Adrenal gland (tissue), 19 donors: ENCODE measurements at places on chromosomes 6 and 20.

GRCh38 chr6:125217369-125217768, 63.8 kb downstream of the TPD52L1 start:
- H3K27me3 ChIP-seq: no peaks in the 10 kb centered on the region
- H3K36me3 ChIP-seq: peaks cover 5% of the 10 kb centered on the region
- DNase-seq: no peak

DNA sequence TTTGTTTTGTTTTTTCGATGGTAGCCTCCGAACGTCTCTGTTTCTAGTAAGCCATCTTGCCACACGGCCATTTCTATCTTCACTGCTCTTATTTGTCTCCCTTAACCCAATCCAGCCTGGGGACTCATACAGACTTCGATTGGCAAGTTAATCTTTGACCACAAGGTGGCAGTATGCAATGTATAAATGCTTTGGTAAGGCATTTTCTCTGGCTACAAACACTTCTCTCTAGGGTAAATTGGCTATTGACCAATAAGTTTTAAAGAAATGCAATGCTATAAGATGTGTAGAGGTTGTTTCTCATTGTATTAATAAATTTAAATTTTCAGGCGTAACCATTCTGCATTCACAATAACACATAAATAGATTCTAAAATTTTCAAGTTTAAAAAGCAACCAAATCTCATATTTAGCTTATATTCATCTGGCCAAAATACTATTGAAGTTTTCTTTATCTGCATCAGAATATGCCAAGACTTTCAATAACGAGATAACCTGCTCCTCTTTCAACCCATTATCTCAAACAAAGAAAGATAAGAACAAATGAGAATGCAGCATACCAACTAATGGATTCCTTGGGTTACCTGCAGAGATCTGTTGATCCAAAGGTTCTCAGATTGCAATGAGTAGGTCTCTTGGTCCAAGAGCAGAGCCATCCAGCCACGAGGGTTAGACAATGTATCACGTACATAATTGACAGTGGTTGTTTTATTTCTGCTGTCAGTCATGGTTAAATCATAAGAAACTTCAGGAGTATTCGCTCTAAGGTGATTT, 231.9 kb downstream of the PKHD1 start:
- no peaks in the 10 kb centered on the region for H3K36me3 ChIP-seq
- H3K4me1 ChIP-seq: no peaks in the 10 kb centered on the region

DNA sequence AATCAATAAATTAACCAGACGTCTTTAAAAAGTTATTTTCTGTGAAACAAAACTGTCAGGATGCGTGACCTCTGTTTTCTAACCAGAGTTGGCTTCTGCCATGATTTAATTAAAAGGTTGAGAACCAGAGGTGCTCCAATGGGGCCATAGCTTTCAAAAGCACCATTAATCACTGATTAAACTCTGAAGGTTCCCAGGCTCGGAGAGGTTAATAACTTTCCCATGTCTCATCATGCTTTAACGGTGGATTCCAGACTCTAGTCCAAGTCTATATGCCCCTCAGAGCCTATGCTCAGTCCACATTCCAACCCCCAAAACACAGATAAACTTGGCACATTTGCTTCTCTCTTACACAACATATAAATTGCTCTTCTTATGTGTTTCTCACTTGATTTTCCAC, 95.5 kb downstream of the SNAP91 start:
- no peaks in the 10 kb centered on the region for H3K4me1 ChIP-seq
- H3K36me3 ChIP-seq: no peaks in the 10 kb centered on the region
- H3K27ac ChIP-seq: no peak overlapping the region

DNA sequence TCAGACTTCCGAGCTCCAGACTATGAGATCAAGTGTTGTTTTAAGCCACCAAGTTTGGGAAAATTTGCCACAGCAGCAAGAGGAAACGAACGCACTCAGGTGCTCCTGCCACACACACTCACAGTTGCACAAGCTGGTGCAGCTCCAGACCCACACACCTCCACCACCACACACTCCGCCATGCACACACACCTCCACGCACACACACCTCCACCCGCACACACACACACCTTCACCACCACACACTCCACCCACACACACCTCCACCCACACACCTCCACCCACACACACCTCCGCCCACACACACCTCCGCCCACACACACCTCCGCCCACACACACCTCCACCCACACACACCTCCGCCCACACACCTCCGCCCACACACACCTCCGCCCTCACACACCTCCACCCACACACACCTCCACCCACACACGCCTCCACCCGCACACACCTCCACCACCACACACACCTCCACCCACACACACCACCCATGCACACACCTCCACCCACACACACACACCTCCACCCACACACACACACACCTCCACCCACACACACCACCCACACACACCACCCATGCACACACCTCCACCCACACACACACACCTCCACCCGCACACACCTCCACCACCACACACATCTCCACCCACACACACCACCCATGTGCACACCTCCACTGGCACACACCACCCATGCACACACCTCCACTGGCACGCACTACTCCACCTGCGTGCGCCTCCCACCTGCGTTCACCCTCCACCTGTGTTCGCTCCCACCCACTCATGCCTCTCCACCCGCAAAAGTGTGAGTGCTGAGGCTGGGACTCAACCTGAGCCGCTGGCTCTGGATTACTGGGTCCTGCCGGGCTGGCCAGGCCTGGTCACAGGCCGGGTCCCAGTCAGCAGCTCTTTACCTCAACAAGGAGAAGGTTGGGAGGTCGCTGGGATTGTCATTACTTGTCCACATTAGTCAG, 175.6 kb downstream of the BMP7 start:
- no peak overlapping the region for H3K4me3 ChIP-seq

GRCh38 chr6:143811501-143812157, 31.5 kb upstream of the LTV1 start:
- H3K27me3 ChIP-seq: no peaks in the 10 kb centered on the region
- no peak overlapping the region for H3K4me3 ChIP-seq
- H3K27ac ChIP-seq: no peak overlapping the region
- peaks cover 14% of the 10 kb centered on the region for H3K4me1 ChIP-seq
- H3K36me3 ChIP-seq: no peaks in the 10 kb centered on the region

DNA sequence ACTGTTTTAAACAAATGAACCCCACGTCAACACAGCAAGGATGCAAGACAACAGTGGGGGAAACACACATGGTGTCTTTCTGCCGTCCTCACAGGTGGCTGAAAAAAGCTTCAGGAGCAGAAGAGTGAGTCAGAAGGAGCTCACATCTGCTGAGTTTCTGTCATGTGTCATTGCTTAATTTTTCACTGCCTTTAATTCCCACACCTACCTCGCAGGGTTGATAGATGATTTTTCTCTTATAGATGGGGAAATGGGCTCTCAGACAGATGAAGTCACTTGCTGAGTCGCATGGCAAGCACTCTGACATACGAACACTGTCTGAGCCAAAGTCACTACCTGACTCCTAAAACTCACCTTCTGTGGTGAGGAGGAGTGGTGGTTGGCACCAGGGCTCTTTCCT, 28.3 kb upstream of the CARMIL1 start:
- no peak overlapping the region for H3K4me3 ChIP-seq
- no peaks in the 10 kb centered on the region for H3K36me3 ChIP-seq
- no peaks in the 10 kb centered on the region for H3K4me1 ChIP-seq
- H3K27ac ChIP-seq: no peak overlapping the region
- no peak for DNase-seq
- no peaks in the 10 kb centered on the region for H3K27me3 ChIP-seq

- no peaks in the 10 kb centered on the region for H3K27me3 ChIP-seq
- peak overlapping the region; percentile 77 for H3K27ac ChIP-seq
- H3K4me1 ChIP-seq: no peaks in the 10 kb centered on the region
- DNase-seq: peak; percentile 81
- H3K4me3 ChIP-seq: peak overlapping the region; percentile 14
- no peaks in the 10 kb centered on the region for H3K36me3 ChIP-seq
Observed at GRCh38 chr6:152301765-152302568, 335.2 kb downstream of the SYNE1 start.

GRCh38 chr20:62776692-62777527, 19.4 kb upstream of the MRGBP start:
- peaks cover 8% of the 10 kb centered on the region for H3K27me3 ChIP-seq
- H3K4me3 ChIP-seq: no peak overlapping the region
- no peak for DNase-seq
- H3K36me3 ChIP-seq: no peaks in the 10 kb centered on the region
- peaks cover 6% of the 10 kb centered on the region for H3K4me1 ChIP-seq

GRCh38 chr20:8389381-8390036, 257.4 kb downstream of the PLCB1 start:
- H3K27me3 ChIP-seq: no peaks in the 10 kb centered on the region
- DNase-seq: no peak
- H3K36me3 ChIP-seq: no peaks in the 10 kb centered on the region
- no peak overlapping the region for H3K4me3 ChIP-seq
- H3K27ac ChIP-seq: no peak overlapping the region

- H3K27me3 ChIP-seq: no peaks in the 10 kb centered on the region
- DNase-seq: no peak
- no peak overlapping the region for H3K27ac ChIP-seq
Observed at GRCh38 chr20:1955217-1955616, 38.6 kb downstream of the PDYN start.

- H3K4me1 ChIP-seq: peaks cover 33% of the 10 kb centered on the region
- peak; percentile 90 for DNase-seq
- H3K27me3 ChIP-seq: no peaks in the 10 kb centered on the region
- no peak overlapping the region for H3K4me3 ChIP-seq
- peaks cover 32% of the 10 kb centered on the region for H3K36me3 ChIP-seq
- H3K27ac ChIP-seq: no peak overlapping the region
Observed at GRCh38 chr6:33696548-33697518, 14.7 kb downstream of the UQCC2 start.

- no peak for DNase-seq
- no peaks in the 10 kb centered on the region for H3K27me3 ChIP-seq
- no peak overlapping the region for H3K27ac ChIP-seq
- H3K4me1 ChIP-seq: no peaks in the 10 kb centered on the region
- no peak overlapping the region for H3K4me3 ChIP-seq
Observed at GRCh38 chr20:24745617-24746350, 203.3 kb upstream of the CST7 start.

GRCh38 chr6:12848964-12849808, 132.6 kb downstream of the PHACTR1 start:
- no peak overlapping the region for H3K4me3 ChIP-seq
- H3K36me3 ChIP-seq: no peaks in the 10 kb centered on the region
- no peak for DNase-seq
- H3K27ac ChIP-seq: no peak overlapping the region
- H3K4me1 ChIP-seq: no peaks in the 10 kb centered on the region

DNA sequence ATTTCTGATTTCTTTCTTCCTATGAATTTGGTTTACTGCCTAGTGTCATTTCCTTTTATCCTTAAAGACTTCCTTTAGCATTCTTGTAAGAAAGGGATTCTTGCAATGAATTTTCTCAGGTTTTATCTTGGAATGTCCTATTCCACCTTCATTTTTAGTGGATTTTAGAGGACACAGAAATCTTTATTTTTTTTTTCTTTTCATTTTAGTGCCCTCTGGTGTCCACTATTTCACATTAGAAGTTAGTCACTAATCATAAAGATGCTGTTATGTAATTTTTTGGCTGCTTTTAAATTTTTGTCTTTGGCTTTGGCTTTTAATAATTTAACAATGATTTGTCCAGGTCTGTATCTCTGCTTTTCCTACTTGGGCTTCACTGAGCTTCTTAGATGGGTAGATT, 28.1 kb downstream of the LMBRD1 start:
- H3K27me3 ChIP-seq: no peaks in the 10 kb centered on the region
- DNase-seq: no peak
- H3K27ac ChIP-seq: no peak overlapping the region
- H3K4me3 ChIP-seq: no peak overlapping the region
- no peaks in the 10 kb centered on the region for H3K36me3 ChIP-seq
- H3K4me1 ChIP-seq: no peaks in the 10 kb centered on the region

- no peak for DNase-seq
- H3K27me3 ChIP-seq: no peaks in the 10 kb centered on the region
- no peaks in the 10 kb centered on the region for H3K36me3 ChIP-seq
- H3K27ac ChIP-seq: no peak overlapping the region
Observed at GRCh38 chr6:163725008-163725941, 310.8 kb downstream of the QKI start.

GRCh38 chr20:16216227-16216913, 356.9 kb downstream of the KIF16B start:
- no peaks in the 10 kb centered on the region for H3K4me1 ChIP-seq
- DNase-seq: no peak
- H3K36me3 ChIP-seq: no peaks in the 10 kb centered on the region

DNA sequence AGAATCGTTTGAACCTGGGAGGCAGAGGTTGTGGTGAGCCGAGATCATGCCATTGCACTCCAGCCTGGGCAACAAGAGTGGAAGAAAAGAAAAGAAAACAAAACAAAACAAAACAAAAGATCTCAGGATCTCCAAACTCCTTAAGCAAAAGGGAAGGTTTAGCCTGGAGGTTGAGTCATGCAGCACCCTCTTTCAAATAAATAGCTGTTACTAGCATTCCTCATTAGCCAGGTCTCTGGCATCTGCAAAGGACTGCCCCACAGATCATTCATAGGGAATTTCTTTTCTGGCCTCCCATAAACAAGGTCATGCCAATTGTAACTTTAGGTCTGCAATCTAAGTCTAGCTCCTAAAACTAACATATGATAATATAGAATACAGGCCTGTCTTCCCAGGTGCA, 37.2 kb downstream of the EDN1 start:
- H3K4me3 ChIP-seq: no peak overlapping the region
- no peaks in the 10 kb centered on the region for H3K27me3 ChIP-seq
- no peak for DNase-seq
- H3K4me1 ChIP-seq: no peaks in the 10 kb centered on the region

GRCh38 chr20:36821964-36822437, 48.4 kb upstream of the DSN1 start:
- H3K27me3 ChIP-seq: no peaks in the 10 kb centered on the region
- DNase-seq: no peak
- H3K4me3 ChIP-seq: no peak overlapping the region

- no peak overlapping the region for H3K27ac ChIP-seq
- peaks cover 10% of the 10 kb centered on the region for H3K4me1 ChIP-seq
- H3K27me3 ChIP-seq: no peaks in the 10 kb centered on the region
- H3K36me3 ChIP-seq: peaks cover 1% of the 10 kb centered on the region
- no peak overlapping the region for H3K4me3 ChIP-seq
Observed at GRCh38 chr6:144769142-144769541, 484.0 kb downstream of the UTRN start.

- peaks cover 6% of the 10 kb centered on the region for H3K4me1 ChIP-seq
- peaks cover 9% of the 10 kb centered on the region for H3K36me3 ChIP-seq
- H3K27me3 ChIP-seq: no peaks in the 10 kb centered on the region
- H3K27ac ChIP-seq: no peak overlapping the region
- no peak for DNase-seq
- no peak overlapping the region for H3K4me3 ChIP-seq
Observed at GRCh38 chr6:157139054-157139708, 184.1 kb downstream of the TMEM242 start.

GRCh38 chr6:131431718-131432117, 141.3 kb upstream of the ARG1 start:
- no peak overlapping the region for H3K27ac ChIP-seq
- H3K27me3 ChIP-seq: no peaks in the 10 kb centered on the region
- peaks cover 14% of the 10 kb centered on the region for H3K4me1 ChIP-seq

DNA sequence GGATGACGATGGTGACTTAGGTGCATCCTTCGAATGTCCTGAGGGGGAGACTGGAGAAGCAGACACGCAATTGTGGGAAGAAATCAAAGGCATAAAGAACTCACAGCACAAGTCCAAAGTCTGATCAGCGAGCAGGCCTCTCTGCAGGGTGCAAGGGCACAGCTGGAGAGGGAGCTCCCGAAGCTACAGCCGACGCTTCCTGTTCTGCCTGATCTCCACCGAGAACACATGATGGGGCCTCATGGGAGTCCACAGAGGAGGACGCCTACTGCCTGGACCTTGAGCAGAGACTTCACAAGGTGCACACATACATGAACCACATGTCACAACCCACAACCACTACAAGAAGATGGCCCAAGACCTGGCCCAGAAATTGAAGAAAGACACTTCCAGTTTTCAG, 51.4 kb downstream of the RIN2 start:
- peaks cover 23% of the 10 kb centered on the region for H3K4me1 ChIP-seq
- no peak overlapping the region for H3K4me3 ChIP-seq
- H3K36me3 ChIP-seq: no peaks in the 10 kb centered on the region
